ENCODE measurements at places on chromosomes 16 and 17. TPM values are rescaled to one million over a fixed set of nuclear protein-coding genes. Genes with fewer than 3 reads are reported as not detected.

- peaks cover 6% of the 10 kb centered on the region for H3K4me1 ChIP-seq
- H3K27me3 ChIP-seq: peaks cover 63% of the 10 kb centered on the region
- H3K36me3 ChIP-seq: no peaks in the 10 kb centered on the region
- DNase-seq: peak; percentile 69
- no peak overlapping the region for H3K27ac ChIP-seq
Measured at GRCh38 chr16:1102921-1103635, 7.0 kb upstream of the C1QTNF8 start.

GRCh38 chr17:29717817-29718216, 95.1 kb upstream of the CORO6 start:
- no peak overlapping the region for H3K4me3 ChIP-seq
- peaks cover 56% of the 10 kb centered on the region for H3K4me1 ChIP-seq
- DNase-seq: no peak
- no peaks in the 10 kb centered on the region for H3K27me3 ChIP-seq
- no peak overlapping the region for H3K27ac ChIP-seq

- H3K27ac ChIP-seq: no peak overlapping the region
- H3K4me1 ChIP-seq: no peaks in the 10 kb centered on the region
- H3K4me3 ChIP-seq: no peak overlapping the region
- H3K27me3 ChIP-seq: peaks cover 47% of the 10 kb centered on the region
Measured at GRCh38 chr17:5714993-5715392, 130.7 kb upstream of the NLRP1 start.

- H3K27ac ChIP-seq: no peak overlapping the region
- H3K4me1 ChIP-seq: no peaks in the 10 kb centered on the region
- H3K4me3 ChIP-seq: no peak overlapping the region
- H3K36me3 ChIP-seq: peaks cover 21% of the 10 kb centered on the region
- H3K27me3 ChIP-seq: no peaks in the 10 kb centered on the region
Measured at GRCh38 chr17:3859940-3860339, 13.9 kb upstream of the NCBP3 start.

RUSF1 gene
- total RNA-seq: 54.9 TPM

DNA sequence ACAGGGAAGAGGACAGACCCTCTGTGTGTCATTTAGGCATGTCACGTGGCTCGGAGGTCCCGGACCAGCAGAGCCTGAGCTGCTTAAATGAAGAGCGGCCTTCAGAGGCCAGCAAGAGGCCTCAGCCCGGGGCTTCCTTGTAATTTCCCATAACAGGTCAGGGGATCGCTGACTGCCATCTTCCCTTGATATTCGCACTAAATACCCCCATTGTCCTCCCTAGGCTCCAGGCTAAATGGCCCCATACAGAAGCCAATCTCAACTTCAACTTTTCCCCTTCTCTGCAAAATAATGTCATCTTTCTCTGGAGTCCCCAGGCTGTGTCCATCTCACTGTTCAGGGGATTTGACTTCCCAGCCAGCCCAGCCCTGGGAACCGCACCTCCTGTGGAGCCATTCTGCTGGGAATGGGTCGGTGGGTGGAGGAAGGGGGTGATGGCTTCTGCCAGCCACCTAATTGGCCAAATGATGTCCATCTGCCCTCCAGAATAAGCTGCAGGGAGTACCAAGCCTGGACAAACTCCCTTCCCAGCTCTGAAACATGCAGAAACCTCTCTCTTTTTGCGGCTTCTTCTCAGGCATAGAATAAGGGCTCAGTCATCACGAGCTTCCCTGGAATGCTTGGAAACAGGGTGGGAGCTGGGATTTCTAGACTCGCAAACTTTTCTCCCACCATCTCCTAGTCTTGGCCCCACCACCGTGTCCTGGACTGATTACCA, 129.9 kb downstream of the SDK2 start:
- peaks cover 4% of the 10 kb centered on the region for H3K27me3 ChIP-seq
- DNase-seq: no peak
- no peak overlapping the region for H3K4me3 ChIP-seq
- H3K27ac ChIP-seq: no peak overlapping the region

DNA sequence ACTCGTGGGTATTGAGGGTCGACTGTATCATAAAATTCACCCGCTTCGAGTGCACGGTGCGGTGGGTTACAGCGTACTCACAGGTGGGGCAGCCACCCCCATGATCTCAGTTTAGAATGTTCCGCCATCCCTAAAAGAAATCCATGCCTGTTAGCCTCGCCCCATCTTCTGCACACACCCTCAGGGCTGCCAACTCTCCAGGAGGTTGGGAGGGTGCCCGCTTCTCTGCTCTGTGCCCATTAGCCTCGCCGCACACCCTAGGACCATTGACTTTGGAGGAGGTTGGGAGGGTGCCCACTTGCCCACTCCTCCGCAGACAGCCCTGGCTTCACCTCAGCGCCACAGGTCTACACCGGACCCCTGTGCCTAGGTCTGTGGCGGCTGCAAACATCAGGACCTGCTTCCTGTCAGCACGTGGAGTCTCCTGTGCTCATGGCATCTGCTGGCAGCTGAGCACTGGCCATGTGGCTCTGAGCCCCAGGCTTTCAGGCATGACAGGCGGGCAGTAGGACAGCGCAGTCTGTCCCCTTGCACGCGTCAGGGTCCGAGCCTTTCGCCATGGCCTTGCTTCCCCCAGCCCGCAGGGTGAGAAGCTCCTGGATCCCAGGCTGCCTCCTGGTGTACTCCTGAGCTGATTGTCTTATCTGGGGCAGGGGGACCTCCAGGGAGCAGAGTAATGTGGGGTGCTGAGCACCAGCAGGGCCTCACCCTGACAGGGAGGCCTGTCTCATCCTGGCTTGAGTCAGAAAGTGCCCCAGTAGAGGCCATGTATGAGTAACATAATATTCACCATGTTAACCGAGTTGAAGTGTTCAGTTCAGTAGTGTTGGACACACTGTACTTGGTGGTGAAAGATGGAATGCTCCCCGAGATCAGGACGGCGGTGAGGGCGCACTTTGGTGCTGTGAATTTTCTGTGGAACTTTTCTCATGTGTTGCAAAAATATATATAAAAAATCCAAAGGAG, 21.9 kb downstream of the NME3 start:
- peaks cover 94% of the 10 kb centered on the region for H3K36me3 ChIP-seq
- H3K27ac ChIP-seq: no peak overlapping the region
- H3K4me1 ChIP-seq: no peaks in the 10 kb centered on the region
- DNase-seq: no peak
- H3K4me3 ChIP-seq: no peak overlapping the region

ADORA2B gene
- 6.2 TPM for total RNA-seq

STH gene
- total RNA-seq: not detected

DNA sequence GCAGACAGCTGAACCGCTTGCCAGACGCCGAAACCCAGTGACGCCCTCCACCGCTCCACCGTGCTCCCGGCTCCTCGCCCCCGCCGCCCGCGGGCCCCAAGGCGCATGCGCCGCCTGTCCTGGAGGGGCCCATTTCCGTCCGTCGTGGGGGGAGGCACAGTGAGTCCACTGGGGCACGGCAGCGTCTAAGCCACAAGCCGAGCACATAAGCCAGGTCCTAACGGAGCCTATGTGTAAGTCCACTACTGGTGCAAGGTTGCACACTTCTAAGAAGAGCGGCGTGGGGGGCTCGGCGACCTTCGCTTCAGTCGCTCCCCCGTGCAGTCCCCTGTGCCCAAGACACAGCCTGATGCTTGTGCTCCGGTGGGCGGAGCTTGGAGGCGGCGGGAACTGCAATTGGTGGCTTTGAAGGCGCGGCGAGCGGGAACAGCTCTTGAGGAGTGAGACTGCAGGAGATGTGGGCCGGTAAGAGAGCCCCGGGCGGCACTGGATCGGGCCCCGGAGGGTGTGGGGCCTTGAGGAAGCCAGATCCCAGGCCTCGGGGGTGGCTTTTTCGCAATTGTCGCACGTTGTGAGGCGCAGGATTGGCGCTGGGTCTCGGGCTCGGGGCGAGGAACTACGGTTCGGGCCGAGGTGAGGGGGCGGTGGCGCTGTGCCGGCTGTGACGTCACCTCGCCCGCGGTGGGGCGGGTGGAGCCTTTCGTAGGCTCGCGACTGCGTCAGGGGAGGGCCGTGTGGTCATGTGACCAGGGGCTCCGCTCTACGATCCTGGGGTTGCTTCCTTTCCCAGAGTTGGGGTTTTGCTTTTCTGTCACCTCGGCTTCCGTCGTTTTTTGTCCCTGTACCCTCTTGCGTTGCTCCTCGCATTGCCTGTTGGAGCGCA, at the start of the genes CENPN and CMC2:
TSS of gene CENPN (plus strand) at position 402 of the 883 bp plus-strand sequence. CDS start 4,726 bp downstream, outside the sequence.
TSS of gene CMC2 (minus strand) at position 73 of the 883 bp plus-strand sequence. CDS start 9,491 bp downstream, outside the sequence.
- DNase-seq: peak; percentile 99
- no peaks in the 10 kb centered on the region for H3K27me3 ChIP-seq
- no peaks in the 10 kb centered on the region for H3K36me3 ChIP-seq
- H3K4me1 ChIP-seq: peaks cover 29% of the 10 kb centered on the region
- H3K27ac ChIP-seq: peak within 1 kb of the TSS; percentile 99

- no peaks in the 10 kb centered on the region for H3K4me1 ChIP-seq
- H3K27ac ChIP-seq: no peak overlapping the region
- H3K36me3 ChIP-seq: no peaks in the 10 kb centered on the region
- H3K27me3 ChIP-seq: no peaks in the 10 kb centered on the region
- H3K4me3 ChIP-seq: no peak overlapping the region
- no peak for DNase-seq
Measured at GRCh38 chr16:47180073-47180472, 36.3 kb upstream of the NETO2 start.

GAN gene
- total RNA-seq: 6.5 TPM

GRCh38 chr17:80830020-80830780, 161.4 kb upstream of the CHMP6 start:
- H3K27me3 ChIP-seq: no peaks in the 10 kb centered on the region
- DNase-seq: no peak
- H3K36me3 ChIP-seq: peaks cover 22% of the 10 kb centered on the region
- no peak overlapping the region for H3K27ac ChIP-seq
- peaks cover 26% of the 10 kb centered on the region for H3K4me1 ChIP-seq

DNA sequence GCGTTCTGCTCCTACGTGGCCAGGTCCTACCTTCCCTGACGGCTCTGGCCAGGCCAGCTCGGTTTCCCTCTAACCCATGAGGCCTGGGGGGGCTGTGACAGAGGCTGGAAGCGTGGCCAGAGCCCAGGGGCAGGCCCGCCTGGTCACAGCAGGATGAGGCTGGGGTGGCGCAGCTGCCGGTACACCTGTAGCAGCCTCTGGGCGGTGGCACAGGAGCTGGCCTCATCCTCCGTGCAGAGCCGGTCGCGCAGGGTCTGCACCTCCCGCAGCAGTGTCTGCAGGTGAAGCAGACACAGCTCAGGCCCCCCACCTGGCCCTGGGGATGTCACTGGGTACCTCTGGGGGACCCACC, 11.5 kb downstream of the FAAP100 start:
- no peak overlapping the region for H3K27ac ChIP-seq
- peaks cover 59% of the 10 kb centered on the region for H3K36me3 ChIP-seq
- no peak for DNase-seq
- H3K4me1 ChIP-seq: peaks cover 16% of the 10 kb centered on the region
- H3K27me3 ChIP-seq: peaks cover 24% of the 10 kb centered on the region
- no peak overlapping the region for H3K4me3 ChIP-seq

DHRS7C gene
- not detected for total RNA-seq

GRCh38 chr17:8724451-8724850, 20.2 kb downstream of the CCDC42 start:
- DNase-seq: peak; percentile 75
- H3K27me3 ChIP-seq: no peaks in the 10 kb centered on the region
- no peaks in the 10 kb centered on the region for H3K36me3 ChIP-seq
- no peak overlapping the region for H3K27ac ChIP-seq
- peaks cover 15% of the 10 kb centered on the region for H3K4me1 ChIP-seq
- no peak overlapping the region for H3K4me3 ChIP-seq

DNA sequence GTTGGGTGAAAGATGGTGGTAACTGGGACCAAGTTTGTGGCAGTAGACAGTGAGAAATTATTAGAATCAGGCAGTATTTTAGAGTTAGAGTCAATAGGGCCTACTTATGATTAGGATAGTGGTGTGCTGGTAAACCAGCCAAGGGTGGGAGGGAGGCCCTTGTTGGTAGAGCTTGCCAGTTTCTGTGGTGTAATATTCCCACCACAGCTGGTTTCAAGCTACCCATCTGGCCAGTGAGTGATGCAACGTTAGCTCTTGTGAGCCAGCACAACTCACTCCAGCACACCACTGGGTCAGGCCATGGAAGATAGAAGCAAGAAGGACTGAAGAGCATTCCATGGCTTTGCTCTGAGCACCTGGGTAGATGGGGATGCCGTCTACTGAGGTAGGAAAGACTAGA, 34.9 kb downstream of the GNAO1 start:
- no peak for DNase-seq
- H3K27me3 ChIP-seq: peaks cover 4% of the 10 kb centered on the region
- no peaks in the 10 kb centered on the region for H3K4me1 ChIP-seq

DNA sequence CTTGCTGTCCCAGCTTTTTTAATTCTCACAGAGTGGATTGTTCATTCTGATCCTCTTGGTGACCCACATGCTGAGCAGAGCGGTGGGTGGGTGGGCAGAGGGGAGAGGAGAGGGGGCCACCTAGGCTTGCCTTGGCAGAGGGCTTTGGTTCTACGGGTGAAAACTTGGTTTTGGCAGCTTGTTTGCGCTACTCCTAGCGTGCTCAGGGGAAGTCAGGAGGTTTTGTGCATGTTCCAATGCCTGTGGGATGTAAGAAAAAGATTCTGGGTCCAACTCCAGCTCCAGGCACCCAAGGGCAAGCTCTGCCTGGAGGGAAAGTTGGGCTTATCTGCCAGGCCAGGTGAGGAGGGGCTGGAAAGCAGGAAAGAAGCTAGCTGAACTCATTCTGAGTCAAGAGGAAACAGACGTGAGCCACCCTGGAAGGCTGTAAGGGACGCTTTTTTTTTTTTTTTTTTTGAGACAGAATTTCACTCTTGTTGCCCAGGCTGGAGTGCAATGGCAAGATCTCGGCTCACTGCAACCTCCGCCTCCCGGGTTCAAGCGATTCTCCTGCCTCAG, 169.1 kb downstream of the WSCD1 start:
- peaks cover 3% of the 10 kb centered on the region for H3K27me3 ChIP-seq
- H3K4me3 ChIP-seq: no peak overlapping the region
- H3K36me3 ChIP-seq: no peaks in the 10 kb centered on the region
- H3K4me1 ChIP-seq: no peaks in the 10 kb centered on the region

OR3A3 gene
- total RNA-seq: not detected

OR2C1 gene
- total RNA-seq: not detected

- H3K27me3 ChIP-seq: no peaks in the 10 kb centered on the region
- H3K4me1 ChIP-seq: no peaks in the 10 kb centered on the region
- H3K4me3 ChIP-seq: no peak overlapping the region
- no peaks in the 10 kb centered on the region for H3K36me3 ChIP-seq
- no peak for DNase-seq
Measured at GRCh38 chr17:27422601-27423000, 33.6 kb upstream of the KSR1 start.

DNA sequence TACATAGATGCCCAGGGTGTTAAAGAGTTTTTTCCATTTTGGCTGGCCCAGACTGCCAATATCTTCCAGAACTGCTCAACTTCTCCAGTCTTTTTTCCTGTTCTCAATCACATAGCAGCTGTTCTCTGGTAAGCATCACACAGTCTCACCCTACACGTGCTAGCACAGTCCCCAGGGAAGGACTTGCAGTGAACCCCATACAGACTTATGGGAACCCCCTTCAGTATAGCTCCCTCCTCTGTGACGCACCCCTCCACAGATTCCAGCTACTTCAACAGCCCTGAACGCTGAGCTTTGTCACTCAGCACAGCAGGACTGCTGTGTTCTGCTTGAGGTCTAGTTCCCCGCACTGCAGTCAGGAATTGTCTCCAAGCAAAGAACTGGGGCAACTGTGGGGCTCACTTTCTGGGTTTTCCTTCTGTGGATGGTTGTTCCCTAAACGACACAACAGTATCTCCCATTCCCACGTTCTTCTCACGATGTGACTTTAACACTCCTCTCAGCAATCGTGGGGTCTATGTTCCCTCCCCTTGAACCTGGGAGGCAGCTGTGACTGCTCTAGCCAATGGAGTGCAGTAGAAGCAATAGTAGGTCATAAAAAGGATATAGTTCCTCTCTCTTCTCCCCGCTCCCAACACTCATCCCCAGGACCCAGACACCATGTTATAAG, 3.6 kb downstream of the MMP28 start:
- H3K36me3 ChIP-seq: no peaks in the 10 kb centered on the region
- H3K27ac ChIP-seq: no peak overlapping the region
- H3K4me1 ChIP-seq: peaks cover 44% of the 10 kb centered on the region
- no peak overlapping the region for H3K4me3 ChIP-seq
- no peak for DNase-seq

KRT39 gene
- total RNA-seq: 0.59 TPM

All from lower lobe of right lung (tissue), 2 donors.